ENCODE measurements at places on chromosomes 7 and 10.

- peak; percentile 19 for DNase-seq
Measured at GRCh38 chr10:21399392-21400035, 126.0 kb downstream of the SKIDA1 start.

DNA sequence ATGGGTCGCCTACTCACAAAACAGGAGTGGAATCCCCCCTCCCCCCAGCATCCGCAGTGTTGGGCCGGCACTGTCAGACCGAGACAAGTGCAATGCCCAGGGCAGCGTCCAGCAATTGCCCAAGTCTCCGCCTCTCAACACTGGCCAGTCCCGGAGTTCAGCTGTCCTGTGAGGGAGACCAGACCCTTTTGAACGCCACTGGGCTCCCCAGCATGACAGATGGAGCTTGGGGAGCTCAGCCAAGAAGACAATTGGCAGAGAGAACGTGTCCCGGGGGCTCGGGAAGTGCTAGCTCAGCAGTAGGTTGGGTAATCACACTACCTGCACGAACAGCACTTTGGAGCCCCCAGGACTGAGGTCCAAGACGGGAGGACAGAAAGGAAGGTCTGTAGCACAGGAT lies 4.7 kb downstream of the COPS6 start:
- DNase-seq: no peak

- peak; percentile 56 for DNase-seq
Measured at GRCh38 chr10:126233182-126234148, 154.8 kb downstream of the ADAM12 start.

DNA sequence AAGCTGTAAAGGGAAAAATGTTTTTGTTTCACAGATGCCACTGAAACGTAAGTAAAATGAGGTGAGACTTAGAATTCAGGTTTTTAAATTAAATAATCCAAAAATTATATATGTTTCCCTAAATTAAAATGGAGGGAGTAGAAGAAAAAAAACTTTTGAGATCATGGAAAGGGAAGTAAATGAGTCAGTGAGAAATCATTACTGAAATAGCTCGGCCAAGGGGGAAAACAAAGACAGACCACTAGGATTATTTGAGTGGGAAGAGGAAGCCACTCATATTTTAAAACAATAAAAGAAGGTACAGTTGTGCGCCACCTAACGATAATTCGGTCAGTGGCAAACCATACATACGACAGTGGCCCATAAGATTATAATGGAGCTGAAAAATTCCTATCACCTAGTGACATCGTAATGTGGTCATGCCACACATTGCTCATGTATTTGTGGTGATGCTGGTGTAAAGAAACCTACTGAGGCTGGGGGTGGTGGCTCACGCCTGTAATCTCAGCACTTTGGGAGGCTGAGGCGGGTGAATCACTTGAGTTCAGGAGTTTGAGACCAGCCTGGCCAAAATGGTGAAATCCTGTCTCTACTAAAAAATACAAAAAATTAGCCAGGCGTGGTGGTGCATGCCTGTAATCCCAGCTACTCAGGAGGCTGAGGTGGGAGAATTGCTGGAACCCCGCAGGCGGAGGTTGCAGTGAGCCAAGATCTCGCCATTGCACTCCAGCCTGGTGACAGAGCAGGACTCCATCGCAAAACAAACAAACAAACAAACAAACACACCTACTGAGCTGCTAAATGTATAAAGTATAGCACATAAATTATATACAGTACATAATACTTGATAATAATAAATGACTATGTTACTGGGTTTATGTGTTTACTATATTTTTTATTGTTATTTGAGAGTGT lies 64.7 kb downstream of the MKX start:
- no peak for DNase-seq
